Heart left ventricle (tissue), 16 donors: ENCODE measurements at places on chromosomes 13 and 19.

DNA sequence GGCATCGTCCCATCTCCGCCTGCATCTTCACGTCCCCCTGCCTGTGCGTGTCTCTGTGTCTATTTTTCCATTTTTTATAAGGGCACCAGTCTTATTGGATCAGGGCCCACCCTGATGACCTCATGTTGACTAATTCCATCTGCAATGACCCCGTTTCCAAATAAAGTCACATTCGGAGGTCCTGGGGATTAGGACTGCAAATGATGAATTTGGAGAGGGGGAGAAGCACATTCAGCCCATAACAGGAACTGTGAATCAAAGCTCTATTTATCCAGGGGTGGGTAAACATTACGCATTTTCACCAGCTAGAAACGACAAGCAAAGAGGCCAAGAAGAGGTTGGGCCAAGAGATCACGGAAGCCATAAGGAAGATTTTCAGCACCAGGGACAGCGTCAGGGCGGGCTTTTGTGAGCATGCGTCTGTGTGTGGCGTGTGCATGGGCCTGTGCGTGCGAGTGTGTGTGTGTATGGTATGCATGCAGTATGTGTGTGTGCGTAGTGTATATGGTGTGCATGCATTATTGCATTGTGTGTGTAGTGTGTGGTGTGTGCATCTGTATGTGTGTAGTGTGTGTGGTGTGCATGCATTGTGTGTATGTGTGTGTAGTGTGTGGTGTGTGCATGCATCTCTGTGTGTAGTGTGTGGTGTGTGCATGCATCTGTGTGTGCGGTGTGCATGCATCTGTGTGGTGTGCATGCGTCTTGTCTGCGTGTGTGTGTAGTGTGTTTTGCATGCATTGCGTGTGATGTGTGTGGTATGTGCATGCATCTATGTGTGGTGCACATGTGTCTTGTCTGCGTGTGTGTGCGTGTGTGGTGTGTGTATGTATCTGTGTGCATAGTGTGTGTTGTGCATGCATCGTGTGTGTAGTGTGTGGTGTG, 19.6 kb downstream of the CELF5 start:
- no peak for DNase-seq

DNA sequence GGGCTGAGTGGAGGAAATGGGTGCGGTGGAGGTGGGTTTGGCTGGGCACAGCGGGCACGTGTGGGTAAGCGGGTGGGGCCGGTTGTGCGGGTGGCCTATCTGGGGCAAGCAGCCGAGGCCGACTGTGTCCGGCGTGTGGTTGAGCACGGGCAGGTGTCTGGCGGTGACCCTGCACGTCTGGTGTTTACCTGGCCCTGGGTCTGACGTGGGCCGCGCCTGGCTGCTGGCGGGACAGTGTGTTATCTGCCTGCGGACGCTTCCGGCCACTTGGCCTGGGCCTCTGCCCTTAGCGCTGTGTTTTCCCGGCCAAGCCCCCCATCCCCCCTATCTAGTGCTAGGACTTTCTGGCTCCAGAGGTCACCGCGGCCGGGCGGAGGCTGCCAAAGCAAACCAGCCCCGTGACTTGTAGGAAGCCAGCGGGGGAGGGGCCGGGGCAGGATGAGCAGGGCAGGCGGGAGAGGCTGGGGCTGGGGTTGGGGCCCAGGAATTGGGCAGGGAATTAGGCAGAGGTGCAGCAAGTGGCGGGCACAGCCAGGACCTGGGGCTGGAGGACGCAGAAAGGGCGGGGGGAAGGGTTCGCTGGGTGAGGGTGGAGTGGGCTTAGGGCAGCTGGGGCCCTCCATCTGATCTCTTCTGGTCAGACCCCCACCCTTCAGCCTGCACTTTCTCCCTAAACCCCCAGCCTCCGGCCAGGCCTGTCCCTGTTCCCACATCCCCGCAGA, 534 bp upstream of the HPN start:
- DNase-seq = peak; percentile 93

DNA sequence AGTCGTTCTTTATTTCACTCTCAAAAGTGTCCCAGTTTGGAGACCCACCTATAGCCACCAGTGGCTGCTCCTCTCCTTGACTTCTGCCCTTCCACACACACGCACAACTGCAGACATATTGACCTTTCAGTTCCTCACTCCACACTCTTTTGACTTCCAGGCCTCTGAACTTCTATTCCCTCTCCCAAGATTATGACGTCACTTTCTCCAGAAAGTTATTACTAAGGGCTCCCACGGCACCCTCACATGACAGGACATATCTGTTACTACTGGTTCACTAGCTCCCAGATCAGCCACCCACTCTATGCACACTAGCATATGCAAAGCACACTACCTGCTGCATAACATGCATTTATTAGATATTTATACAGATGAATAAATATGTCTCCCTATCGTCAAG, 45.9 kb downstream of the XPO4 start:
- DNase-seq = no peak

GRCh38 chr13:39133781-39134180, 95.5 kb downstream of the NHLRC3 start:
- no peak for DNase-seq

DNA sequence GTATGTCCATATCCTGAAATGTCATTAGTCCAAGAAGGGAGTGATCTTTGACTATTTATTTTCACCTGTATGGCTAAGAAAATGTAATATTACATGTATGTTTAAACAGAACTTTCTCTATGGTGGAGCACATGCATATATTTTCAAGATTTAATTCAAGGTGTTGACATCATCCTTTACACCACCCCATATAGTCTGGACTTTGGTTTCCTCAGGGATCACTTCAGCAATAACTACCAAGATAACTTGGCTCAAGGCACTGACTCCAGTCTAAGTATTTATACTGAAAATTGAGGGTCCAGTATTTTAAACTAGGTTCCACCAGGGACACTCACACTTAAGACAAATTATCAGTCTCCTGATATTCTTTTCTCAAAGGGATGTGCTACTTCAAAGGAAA, 660.6 kb downstream of the EFNB2 start:
- no peak for DNase-seq
